ENCODE measurements at places on chromosomes 1 and 21.

- DNase-seq: no peak
Observed at GRCh38 chr21:14533499-14534428, 12.4 kb downstream of the SAMSN1 start.

- no peak for DNase-seq
Observed at GRCh38 chr1:110024613-110025012, 9.8 kb upstream of the STRIP1 start.

DNA sequence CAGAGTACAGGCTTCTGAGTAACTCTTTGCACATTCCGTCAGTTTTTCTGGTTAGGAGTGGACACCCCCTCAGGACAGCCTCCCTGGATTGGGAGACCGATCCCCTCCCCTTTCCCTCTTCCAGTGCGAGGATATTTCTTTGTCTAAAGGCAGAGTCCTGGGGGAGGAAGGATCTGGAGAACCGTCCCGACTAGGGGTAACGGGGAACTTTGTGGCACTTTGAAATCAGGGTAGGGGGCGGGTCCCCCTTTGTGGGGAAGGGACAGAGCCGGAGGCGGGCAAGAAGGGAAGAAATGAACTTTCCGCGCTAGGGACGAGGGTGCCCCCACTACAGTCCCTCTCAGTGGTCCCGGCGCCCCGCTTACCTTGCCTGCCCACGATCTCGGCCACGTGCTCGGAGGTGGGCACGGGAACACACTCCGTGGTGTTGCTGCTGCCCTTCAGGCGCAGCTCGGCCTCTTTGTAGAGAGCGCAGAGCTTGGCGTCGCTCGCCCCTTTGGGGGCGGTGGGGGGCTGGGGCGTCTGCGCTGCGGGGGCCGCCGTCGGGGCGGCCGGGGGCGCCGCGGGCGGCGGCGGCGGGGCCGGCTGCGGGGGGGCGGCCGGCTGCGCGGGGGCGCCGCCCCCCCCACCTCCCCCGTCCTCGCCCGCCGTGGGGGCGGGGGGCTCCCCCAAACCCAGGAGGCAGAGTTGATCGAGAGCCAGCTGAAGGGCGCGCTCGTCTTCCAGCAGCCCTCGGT is 917 bp downstream of the MEX3A start:
- DNase-seq: no peak

DNA sequence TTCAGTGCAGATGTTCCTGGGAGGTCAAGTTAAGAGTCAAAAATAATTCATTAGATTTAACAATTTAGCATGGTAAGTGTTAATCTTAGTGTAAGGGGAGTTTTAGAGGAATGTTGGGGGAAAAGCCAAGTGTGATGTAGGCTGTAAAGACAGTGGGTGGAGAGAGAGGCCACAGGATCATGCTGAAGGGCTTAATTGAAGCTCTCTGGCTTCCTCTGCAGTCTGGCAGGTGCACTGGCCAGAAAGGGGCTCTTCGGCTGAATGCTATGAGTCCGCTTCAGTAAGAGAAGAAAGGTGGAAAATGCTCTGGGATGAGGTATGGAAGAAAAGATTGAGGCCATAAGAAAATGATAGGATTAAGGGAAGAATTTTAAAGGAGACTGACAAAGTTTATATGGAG is 3.0 kb downstream of the BRDT start:
- no peak for DNase-seq

DNA sequence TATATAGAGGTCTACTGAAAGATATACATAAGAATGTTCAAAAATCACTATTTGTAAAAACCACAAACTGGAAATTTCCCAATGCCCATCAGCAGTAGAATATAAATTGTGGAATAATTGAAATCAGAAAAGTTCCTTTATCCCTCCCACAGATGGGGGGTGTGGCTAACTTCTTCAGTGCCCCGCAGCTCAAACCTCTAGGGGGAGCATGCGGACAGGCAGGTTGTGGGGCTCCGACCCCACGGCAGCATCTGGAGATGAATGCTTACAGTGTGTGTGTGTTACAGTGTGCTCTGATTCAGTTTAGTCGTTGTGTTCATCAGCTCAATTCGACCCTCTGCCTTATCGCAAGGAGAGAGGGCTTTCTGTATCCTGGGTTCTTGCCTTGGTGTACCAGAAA is 262.1 kb upstream of the LRRC7 start:
- DNase-seq: no peak

DNA sequence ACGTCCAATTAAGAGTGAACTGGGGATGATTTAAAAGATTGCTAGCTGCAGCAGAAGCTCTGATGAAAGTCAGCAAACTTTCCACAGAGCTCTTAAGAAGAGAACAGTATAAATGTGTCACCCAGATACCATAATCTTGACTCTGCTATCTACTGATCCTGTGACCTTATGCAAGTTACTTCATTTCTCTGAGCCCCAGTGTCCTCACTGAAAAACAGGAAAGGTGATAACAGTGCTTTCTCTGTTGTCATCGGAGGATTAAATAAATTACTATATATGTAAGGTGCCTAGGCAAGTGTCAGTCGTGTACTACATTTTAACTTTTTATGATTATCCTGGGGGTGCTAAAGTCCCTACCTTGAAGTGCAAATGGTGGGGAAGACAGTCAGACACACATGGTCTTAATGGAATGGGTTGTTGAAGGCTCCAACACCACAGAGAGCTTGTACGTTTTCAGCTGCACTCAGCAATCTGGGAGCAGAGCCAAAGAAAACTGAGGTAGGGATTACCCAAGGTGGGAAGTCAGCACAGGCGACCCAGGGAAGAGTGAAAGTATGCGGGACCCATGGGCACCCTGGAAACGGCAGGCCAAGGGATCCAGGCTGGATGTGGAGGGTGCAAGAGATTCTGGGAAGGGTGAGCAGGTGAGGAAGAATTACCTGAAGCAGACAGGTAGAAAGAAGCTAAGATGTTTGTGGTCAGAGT is 82.8 kb downstream of the DTL start:
- no peak for DNase-seq

DNA sequence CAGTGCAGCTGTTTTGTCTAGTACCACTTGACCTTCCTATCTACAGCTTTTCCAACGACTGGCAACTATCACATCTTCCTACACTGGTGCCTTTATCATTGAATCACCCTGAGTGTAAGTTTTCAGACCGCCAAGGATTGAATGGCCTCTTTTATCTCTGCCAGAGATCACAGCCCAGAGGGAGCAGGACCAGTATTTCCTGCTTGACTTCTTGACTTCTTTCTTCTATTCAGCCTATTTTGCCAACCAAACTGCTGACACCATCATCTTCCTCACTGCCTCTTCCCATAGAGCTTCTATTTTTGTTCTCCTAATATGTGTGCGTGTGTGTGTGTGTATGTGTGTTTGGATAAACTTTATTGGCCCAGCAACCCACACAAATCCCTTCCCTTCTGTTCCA is 53.8 kb downstream of the SERBP1 start:
- DNase-seq: no peak

DNA sequence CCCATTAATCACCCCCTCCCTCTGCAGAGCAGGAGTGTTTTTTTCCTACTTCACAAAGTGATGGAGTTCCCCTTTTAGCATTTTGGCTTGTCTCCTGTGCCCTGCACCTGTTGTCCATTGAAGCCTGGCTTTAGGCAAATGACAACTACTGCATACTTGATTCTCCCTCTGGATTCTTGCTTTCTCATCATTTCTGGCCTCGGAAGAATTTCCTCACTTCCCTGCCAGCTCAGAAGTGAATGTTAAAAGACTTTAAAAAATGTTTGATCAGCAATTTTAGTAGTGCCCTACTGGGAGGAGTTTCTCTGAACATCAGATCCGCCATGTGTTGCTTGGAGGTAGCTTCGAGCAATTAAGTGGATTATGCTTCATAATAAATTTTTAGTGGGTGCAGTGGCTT is 28.1 kb downstream of the RCOR3 start:
- DNase-seq: no peak

DNA sequence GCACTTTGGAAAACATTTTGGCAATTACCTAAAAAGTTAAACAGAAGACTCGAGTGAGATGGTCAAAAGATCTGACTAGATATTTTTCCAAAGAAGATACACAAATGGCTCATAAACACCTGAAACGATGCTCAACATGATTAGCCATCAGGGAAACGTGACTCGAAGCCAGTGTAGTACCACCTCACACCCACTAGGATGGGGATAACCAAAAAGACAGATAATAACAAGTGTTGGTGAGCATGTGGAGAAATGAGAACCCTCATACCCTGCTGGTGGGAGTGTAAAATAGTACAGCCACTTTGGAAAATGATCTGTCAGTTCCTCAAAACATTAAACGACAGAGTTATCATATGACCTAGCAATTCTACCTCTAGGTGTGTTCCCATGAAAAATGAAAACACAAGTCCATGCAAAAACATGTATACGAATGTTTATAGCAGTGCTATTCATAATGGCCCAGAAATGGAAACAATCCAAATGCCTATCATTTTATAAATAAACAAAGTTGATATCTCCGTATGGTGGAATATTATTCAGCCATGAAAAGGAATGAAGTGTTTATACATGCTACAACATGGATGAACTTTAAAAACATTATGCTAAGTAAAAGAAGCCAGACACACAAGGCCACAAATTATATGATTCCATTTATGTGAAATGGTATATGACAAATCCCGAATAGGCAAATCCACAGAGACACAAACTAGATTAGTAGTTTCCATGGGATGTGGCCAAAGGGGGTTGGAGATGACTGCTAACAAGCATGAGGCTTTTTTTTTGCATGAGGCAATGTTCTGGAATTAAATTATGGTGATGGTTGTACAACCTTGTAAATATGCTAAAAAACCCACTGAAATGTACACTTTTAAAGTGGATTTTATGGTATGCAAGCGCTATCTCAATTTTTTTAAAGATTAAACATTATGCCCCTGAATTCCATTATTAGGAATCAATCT is 625.3 kb downstream of the KIF26B start:
- no peak for DNase-seq
